ENCODE measurements at places on chromosomes 1 and 21. TPM values are rescaled to one million over a fixed set of nuclear protein-coding genes. Genes with fewer than 3 reads are reported as not detected.

DNA sequence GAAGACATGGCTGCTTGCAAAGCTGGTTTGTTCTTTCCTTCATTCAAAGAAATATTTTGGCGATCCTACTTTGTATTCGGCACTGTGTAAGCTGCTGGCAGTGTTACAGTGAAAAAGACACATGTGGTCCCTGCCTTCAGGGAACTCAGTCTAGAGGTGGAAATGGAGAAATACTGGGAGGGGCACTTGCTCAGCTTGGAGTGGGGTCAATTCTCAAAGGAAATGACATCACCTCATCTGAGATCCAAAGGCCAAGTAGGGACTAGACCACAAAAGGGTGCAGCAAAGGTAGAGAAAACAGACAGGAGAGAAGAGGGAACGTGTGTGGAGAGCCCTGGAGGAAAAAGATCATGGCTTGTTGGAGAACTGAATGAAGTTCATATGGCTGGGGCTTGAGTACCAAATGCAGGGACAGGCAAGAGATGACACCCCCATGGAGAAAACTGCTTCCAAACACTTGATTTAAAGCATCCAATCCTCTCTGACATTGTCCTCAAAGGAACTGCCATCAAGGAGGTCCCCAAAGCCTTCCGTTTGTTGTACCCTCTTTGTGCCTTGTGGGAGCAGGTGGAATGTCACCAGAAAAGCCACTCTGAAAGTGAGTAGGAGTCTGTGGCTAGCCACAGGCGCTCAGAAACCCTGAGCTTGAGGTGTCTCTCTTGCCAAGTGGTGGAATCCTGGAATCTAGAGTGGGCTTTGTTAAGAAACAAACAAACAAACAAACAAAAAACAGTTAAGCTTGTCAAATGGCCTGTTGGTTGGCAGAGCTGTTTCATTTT, 48.3 kb upstream of the TDRD10 start:
- peak overlapping the region; percentile 10 for H3K4me3 ChIP-seq
- H3K27ac ChIP-seq, result peak overlapping the region; percentile 32
- DNase-seq, result no peak
- no peaks in the 10 kb centered on the region for H3K36me3 ChIP-seq

GRCh38 chr1:30321246-30321910, 402.0 kb downstream of the MATN1 start:
- peaks cover 10% of the 10 kb centered on the region for H3K27me3 ChIP-seq
- H3K4me1 ChIP-seq, result no peaks in the 10 kb centered on the region
- H3K27ac ChIP-seq, result no peak overlapping the region
- H3K4me3 ChIP-seq, result no peak overlapping the region

- H3K27me3 ChIP-seq, result peaks cover 4% of the 10 kb centered on the region
- H3K4me1 ChIP-seq, result no peaks in the 10 kb centered on the region
- no peak overlapping the region for H3K27ac ChIP-seq
- no peaks in the 10 kb centered on the region for H3K36me3 ChIP-seq
- DNase-seq, result no peak
- no peak overlapping the region for H3K4me3 ChIP-seq
Observed at GRCh38 chr1:245397771-245398170, 243.0 kb downstream of the KIF26B start.

GRCh38 chr21:25518491-25518911, 88.8 kb downstream of the MRPL39 start:
- H3K4me3 ChIP-seq, result no peak overlapping the region
- H3K27ac ChIP-seq, result no peak overlapping the region
- no peak for DNase-seq
- H3K27me3 ChIP-seq, result peaks cover 11% of the 10 kb centered on the region

DNA sequence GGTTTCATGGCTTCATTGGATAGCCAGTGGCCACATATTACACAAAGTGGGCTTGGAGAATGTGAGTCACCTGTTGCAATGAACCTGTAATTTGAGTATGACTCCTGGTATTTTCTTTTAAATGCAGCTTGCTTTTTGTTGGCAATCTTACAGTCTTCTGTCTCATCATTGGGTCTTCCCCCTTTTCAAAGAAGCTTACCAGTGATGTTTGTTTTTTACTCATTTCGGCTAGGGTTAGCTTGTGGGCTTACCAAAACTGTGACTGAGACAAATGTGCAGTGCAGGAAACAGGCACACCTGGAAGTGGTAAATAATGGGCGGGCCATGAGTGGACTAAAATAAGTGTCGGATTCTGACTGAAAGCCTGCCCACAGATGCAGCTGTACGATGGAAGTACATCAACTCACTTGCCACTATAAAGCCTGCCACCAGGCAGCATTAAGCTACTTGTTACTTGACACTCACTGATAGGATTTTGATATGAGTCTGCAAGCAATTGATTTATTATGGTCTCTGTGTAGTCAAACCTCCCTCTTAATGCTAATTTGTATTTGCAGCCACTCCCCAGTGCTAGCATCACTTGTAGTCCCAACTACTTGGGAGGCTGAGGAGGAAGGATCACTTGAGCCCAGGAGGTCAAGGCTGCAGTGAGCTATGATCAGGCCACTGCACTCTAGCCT, 4.2 kb downstream of the HHAT start:
- peak overlapping the region; percentile 43 for H3K4me3 ChIP-seq
- DNase-seq, result no peak
- peak overlapping the region; percentile 78 for H3K27ac ChIP-seq
- H3K36me3 ChIP-seq, result no peaks in the 10 kb centered on the region

DNA sequence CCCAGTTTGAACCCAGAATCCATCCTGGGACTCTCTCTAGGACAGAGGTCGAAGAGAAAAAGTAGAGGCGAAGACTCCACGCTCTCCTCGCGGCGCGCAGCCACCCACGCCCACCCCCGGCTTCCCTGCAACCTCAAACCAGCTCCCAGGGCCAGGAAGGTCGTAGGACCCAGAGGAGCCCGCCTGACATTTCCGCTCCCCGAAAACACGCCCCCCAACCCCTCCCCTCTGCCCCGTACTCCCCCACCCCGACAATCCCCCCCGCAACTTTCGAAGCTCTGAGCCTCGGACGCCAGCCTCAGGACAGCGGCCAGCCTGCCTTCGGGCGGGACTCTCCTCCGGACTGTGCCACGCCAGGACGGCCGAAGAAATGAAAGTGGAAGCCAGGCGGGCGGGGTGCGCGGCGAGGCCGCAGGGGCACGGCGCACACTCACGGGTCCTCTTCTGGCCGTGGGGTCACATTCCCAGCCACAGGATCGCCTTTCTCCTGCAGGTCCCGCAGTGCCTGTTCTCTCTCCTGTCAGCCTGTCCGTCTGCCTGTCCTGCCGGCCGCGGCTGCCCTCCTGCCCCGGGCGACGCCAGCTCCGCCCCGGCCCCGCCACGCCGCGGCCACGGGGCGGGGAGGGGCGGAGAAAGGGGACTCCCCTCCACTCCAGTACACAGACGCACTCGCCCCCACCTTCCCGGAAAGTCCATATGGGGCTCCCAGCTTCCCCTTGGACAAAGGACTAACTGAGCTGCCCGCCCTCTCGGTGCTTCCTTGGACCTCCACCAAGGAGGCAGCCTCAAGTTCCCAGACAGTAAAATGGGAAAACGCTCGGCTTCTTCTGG, at the start of gene MOB3C:
TSS of gene MOB3C (minus strand) at position 535 of the 831 bp plus-strand sequence. CDS start 3,490 bp downstream, outside the sequence.
- peaks cover 34% of the 10 kb centered on the region for H3K4me1 ChIP-seq
- peak; percentile 81 for DNase-seq
- peak within 1 kb of the TSS; percentile 91 for H3K27ac ChIP-seq
- no peaks in the 10 kb centered on the region for H3K27me3 ChIP-seq
- H3K36me3 ChIP-seq, result no peaks in the 10 kb centered on the region

- H3K36me3 ChIP-seq, result peaks cover 6% of the 10 kb centered on the region
- peaks cover 32% of the 10 kb centered on the region for H3K27me3 ChIP-seq
- no peaks in the 10 kb centered on the region for H3K4me1 ChIP-seq
- no peak overlapping the region for H3K4me3 ChIP-seq
Observed at GRCh38 chr1:182004601-182005000, 56.9 kb downstream of the ZNF648 start.

DNA sequence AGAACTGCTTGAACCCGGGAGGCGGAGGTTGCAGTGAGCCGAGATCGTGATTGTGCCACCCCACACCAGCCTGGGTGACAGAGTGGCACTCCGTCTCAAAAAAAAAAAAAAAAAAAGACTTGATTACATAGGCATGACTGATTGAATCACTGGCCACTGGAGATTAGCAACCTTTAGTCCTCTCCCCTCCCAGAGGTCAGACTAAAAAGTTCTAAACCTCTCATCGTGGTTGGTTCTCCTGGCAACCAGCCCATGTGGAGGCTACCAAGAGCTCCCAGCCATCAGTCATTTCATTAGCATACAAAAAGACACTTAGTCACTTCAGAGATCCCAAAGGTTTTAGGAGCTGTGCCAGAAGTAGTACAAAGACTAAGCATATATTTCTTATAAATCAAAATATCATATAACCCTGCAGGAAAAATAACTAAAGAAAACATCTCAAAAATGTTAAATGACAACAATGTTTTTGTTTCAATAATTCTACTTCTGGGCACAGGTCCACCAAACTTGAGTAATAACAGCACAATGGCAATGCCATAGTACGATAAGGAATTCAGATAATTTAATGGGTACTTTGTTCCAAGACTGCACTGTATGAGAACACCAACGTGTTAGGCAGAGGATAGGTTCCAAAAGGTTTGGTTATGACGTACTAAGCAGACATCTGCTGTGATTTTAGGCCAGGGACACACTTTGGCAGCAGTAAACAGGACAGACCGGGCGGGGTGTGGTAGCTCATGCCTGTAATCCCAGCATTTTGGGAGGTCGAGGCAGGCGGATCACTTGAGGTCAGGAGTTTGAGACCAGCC, 18.1 kb downstream of the USP48 start:
- peak overlapping the region; percentile 70 for H3K27ac ChIP-seq
- H3K36me3 ChIP-seq, result peaks cover 5% of the 10 kb centered on the region
- no peak for DNase-seq
- H3K4me1 ChIP-seq, result peaks cover 57% of the 10 kb centered on the region

GRCh38 chr1:228961511-228961910, 226.2 kb downstream of the RHOU start:
- no peaks in the 10 kb centered on the region for H3K4me1 ChIP-seq
- no peak for DNase-seq
- H3K4me3 ChIP-seq, result no peak overlapping the region
- H3K27ac ChIP-seq, result no peak overlapping the region

DNA sequence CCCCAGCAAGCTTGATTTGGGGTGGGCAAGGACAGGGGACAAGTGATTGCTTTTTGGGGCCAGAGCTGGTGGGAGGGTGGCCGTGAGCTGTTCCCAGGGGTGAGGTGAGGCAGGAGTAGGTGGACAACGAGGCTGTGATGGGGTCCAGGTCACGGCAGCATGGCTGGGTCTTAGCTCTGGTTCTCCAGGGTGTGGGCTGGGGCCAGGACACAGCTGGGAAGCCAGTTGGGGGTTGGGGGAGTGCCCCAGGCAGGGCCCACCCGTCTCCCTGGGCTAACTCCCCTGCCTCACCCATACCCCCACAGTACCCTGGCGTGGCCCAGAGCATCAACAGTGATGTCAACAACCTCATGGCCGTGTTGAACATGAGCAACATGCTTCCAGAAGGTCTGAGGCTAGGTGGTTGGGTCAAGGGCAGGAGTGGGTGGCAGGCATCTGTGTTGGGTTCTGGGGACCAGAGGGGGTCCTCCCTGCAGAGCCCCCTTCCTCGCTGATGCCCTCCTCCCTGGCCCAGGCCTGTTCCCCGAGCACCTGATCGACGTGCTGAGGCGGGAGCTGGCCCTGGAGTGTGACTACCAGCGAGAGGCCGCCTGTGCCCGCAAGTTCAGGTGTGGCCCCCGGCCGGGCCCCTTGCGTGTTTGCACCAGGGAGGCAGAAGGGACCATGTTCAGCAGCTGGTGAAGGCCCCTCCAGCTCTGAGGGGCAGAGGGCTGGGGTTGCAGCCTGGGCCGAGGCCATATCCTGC, 43.3 kb downstream of the COQ8A start:
- no peak overlapping the region for H3K4me3 ChIP-seq
- H3K27me3 ChIP-seq, result no peaks in the 10 kb centered on the region
- H3K4me1 ChIP-seq, result no peaks in the 10 kb centered on the region
- H3K27ac ChIP-seq, result no peak overlapping the region
- H3K36me3 ChIP-seq, result no peaks in the 10 kb centered on the region

GRCh38 chr1:192739476-192740184, 69.2 kb upstream of the RGS2 start:
- no peaks in the 10 kb centered on the region for H3K36me3 ChIP-seq
- H3K27ac ChIP-seq, result no peak overlapping the region
- no peak for DNase-seq
- no peaks in the 10 kb centered on the region for H3K27me3 ChIP-seq

GRCh38 chr1:111729946-111730681, 9.1 kb downstream of the INKA2 start:
- no peak for DNase-seq
- peaks cover 5% of the 10 kb centered on the region for H3K27me3 ChIP-seq
- no peak overlapping the region for H3K4me3 ChIP-seq
- no peaks in the 10 kb centered on the region for H3K36me3 ChIP-seq

- H3K27ac ChIP-seq, result no peak overlapping the region
- H3K36me3 ChIP-seq, result no peaks in the 10 kb centered on the region
- H3K4me1 ChIP-seq, result peaks cover 12% of the 10 kb centered on the region
- H3K4me3 ChIP-seq, result no peak overlapping the region
- no peak for DNase-seq
Observed at GRCh38 chr1:33363470-33363861, 42.6 kb upstream of the A3GALT2 start.

GRCh38 chr1:64440183-64440826, 29.6 kb upstream of the CACHD1 start:
- H3K36me3 ChIP-seq, result no peaks in the 10 kb centered on the region
- H3K4me1 ChIP-seq, result no peaks in the 10 kb centered on the region
- no peak overlapping the region for H3K4me3 ChIP-seq
- no peak overlapping the region for H3K27ac ChIP-seq
- H3K27me3 ChIP-seq, result peaks cover 21% of the 10 kb centered on the region

DNA sequence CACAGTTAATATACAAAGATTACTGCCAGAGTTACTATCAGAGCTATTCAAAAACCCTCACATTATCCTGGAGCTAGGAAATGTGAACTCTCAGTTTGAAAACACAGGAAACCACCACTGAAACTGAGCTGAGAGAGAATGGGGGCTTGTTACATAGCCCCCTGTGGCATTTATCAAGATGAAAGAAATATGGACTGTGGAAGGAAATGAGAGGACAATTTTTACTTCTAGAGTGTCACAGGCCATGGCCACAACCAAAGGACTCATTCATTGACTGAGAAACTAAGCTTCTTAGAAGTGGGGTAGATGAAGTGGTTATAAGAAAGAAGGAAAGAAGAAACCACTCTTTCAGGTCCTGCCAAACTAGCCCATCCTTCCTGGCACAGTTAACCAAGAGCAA, 25.3 kb downstream of the DSTYK start:
- peaks cover 17% of the 10 kb centered on the region for H3K36me3 ChIP-seq
- no peaks in the 10 kb centered on the region for H3K27me3 ChIP-seq

The S100A9 gene
- 4.8 TPM for total RNA-seq

The BARHL2 gene
- not detected for total RNA-seq

The BRINP3 gene
- not detected for total RNA-seq

The MX2 gene
- total RNA-seq, result 14.1 TPM

The LCE4A gene
- not detected for total RNA-seq

The SV2A gene
- 1.4 TPM for total RNA-seq

The C1orf94 gene
- not detected for total RNA-seq

The TOR3A gene
- 63.1 TPM for total RNA-seq

The ELAVL4 gene
- total RNA-seq, result not detected

The TCP10L gene
- total RNA-seq, result 1.1 TPM

The ABCG1 gene
- 3.1 TPM for total RNA-seq

The PTGER3 gene
- 158 TPM for total RNA-seq

All from natural killer cell treated with Interleukin-12 subunit alpha and Interleukin-12 subunit beta and Interleukin-15 and Interleukin-18, amount 100 ng/mL, for 72 hours (primary cell).